Stimulated activated CD8-positive, alpha-beta memory T cell treated with anti-CD3 and anti-CD28 coated beads, Interleukin-15, amount 100 ng/mL, for 4 hours (primary cell): ENCODE measurements at places on chromosomes 2 and 18.

GRCh38 chr2:206989311-206989710, 50.0 kb downstream of the CPO start:
- no peak for DNase-seq

- no peak for DNase-seq
These were observed 51.1 kb downstream of the TNS1 start for GRCh38 chr2:217951521-217952247.

DNA sequence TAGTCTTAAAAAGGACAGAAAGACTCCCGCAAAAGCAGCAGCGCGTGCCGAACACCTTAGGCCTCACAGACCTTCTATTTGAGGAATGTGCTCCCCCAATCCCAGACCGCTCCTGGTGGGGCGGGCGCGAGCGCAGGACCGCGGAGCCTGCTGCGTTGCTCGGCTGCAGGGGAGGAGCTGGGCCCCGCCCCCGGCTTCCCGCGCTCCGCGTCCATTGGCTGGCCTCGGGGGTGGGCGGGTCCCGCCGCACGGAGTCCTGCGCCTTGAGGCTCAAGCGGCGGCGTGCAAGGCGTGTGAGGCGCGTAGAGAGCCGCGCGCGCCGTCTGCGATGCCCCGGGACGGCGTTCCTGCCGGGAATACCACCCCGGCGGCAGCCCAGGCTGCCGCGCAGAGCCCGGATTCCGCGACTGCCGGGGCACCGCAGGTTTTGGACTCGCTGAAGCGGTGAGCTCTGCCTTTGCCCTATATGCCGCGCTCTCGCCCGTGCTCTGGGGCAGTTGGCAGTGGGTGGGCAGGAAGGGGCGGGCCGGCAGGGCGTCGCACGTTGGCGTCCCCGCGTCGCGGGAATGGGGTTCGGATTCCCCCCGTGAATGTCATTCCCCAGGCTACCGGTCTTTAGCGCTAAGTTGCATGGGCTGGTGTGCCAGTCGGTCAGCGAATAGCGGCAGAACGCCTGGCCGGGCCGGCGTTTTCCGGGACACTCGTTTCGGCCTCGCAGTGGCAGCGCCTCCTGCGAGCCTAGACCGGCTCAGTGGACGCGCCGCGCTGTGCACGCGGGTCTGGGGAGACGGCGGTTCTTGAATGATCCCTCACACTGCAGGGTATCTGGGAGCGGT, 49.6 kb upstream of the PAIP2B start:
- peak; percentile 61 for DNase-seq

GRCh38 chr2:44197816-44198215, 29.1 kb downstream of the PPM1B start:
- DNase-seq, result no peak

DNA sequence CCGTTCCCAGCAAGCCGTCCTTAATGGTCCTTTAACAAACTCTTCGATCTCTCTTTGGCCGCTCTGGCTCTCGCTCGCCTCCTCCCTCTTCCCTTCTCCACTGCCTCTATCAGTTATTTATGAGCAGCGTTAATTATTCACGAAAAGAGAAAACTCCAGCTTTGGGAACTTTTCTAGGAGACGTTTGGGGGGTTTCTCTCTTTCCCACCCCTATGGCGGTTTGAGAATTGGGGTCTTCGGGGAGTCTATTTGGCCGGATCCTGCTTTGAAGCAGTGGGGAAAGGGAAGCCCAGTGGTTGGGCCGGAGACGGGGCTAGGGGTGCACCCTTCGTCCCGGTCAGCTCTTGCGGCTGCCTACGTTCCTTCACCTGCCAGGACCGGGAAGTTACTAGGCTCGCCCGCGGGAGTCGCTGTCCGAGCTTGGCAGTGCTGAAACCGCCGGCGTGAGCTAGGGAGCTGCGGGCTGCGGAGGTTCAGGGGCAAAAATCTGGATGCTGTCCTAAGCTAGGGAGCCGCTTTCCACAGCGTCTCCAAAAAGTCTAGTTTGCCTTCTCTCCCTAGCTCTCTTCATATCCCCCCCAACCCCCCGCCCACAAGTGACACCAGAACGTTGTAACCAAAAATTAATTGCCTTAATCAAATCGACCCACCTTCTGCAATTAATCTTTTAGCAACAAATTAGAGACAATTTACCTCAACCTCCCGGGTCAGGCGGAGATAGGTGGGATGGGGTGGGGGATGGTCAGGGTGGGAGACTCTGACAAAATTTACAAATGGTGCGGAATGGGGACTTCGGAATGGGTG, 8.9 kb upstream of the SKOR2 start:
- no peak for DNase-seq
